GM13976 (cell line): ENCODE measurements at places on chromosomes 3 and 15.
A peak's percentile ranks its signal among the peaks of the same experiment; 100 is the strongest.

DNA sequence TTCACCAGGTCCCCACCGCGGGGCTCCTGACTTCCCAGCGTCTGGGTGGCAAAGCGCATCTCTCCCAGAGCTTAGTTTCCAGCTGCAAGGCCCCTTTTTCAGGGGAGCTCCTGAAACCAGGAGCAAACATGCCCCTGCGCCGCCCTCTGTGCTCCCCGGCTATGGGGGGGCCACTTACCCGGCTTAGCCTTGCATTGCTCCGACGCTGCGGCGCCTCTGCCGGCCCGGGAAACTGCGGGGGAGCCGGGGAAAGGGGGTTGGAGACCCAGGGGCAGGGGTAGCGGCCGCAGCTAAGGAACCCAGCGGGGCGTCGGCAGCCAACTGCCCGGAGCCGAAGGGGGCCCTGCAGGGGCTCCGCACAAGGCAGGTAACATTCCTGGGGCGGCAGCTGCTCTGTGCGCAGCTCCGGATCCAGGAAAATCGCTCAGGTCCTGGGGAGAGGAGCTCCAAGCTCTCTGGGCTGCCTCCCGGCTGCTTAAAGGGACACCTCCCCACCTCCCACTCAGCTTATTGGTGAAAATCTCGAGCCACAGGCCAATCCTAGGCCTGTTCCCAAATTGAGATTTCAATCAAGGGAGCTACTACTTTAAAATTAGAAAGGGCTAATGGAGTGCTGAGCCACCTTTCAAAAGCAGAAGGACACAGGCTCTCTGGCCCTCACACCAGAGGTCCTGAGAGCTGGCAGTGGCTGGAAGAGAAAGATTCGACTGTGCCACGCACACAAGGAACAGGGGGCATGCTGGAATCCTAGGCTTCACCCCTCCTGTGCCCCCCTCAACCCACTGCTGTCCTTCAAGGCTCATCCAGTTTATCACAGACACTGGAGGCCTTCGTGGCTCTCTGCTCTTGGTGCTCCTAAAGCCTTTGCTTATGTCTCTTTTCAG, 42.7 kb upstream of the PRICKLE2 start:
- DNase-seq: no peak

DNA sequence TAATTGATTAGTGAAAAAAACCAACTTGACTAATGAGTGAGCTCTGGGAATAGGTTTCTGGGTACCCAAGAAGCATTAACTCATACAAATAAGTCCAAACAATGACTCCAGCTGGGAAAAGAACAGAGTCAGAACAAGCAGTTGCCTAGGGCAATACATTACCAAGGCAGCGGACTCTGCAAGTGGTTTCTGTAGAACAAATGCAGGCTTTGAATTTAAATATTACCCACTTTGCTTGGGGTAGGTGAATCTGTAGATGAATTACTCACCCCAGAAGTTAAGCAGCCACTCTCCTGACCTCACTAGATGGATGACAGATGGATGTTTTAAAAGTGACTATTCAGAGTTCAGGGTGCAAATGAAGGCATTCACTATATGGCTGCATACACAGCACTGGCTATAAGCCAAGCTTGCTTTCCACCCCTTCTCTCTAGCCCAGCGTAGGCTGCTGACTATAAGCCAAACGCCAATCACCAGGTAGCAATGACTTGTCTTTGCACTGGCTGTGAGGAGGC, 73.1 kb upstream of the BHLHE40 start:
- DNase-seq: no peak

GRCh38 chr15:62142736-62143135, 22.3 kb downstream of the C2CD4B start:
- DNase-seq: no peak

- no peak for DNase-seq
These were observed 97.0 kb downstream of the IGF2BP2 start for GRCh38 chr3:185727873-185728272.

DNA sequence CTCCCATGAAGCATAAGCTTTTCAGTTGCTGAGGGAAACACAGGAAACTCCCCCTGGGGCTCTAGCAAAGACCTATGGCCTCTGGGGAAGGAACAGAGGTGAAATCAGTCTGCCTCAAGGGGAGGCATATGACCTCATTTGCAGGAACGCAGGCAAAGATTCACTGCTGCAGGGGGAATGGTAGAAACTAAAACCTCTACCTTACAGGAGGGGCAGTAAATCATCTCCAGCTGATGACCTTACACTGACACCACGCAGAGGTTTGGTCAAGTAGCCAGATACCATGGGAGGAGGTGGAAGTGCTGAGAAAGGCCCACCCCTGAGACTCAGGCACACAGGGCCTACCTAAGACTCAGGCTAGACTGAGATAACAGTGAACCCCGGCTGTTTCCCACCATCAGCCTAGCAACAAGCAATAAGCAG, 81.1 kb downstream of the RAD18 start:
- peak; percentile 31 for DNase-seq

DNA sequence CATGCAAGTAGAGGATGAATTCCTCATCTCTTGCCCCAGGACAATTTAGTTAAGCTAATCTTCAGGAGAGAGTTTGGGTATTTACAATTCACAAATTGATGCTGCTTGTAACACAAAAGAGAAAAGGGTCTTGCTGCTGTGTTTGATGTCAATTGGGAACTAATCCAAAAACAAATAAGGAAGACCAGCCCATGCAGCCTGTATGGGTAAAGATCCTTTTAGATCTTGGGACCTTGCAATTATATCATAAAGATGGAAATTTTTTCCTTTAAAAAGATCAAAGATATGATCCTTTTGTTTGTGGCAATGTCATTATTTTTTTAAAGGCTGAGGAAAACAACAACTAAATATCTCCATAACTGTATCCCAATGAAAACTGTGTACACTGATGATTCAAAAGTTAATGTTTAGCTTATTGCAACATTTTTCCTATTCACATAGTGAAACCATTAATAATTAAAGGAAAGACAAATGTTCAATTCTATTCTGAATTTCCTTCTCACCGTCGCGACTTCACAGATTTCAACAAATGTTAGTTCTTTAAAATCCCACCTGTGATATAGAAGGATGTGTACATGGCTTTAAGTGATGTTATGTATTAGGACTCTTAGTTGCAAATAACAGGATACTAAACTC, 40.2 kb downstream of the TMEM212 start:
- no peak for DNase-seq

- no peak for DNase-seq
These were observed 747.7 kb upstream of the CBLB start for GRCh38 chr3:106616556-106616955.

- DNase-seq: peak; percentile 13
These were observed 308.0 kb upstream of the THRB start for GRCh38 chr3:24802614-24803013.

DNA sequence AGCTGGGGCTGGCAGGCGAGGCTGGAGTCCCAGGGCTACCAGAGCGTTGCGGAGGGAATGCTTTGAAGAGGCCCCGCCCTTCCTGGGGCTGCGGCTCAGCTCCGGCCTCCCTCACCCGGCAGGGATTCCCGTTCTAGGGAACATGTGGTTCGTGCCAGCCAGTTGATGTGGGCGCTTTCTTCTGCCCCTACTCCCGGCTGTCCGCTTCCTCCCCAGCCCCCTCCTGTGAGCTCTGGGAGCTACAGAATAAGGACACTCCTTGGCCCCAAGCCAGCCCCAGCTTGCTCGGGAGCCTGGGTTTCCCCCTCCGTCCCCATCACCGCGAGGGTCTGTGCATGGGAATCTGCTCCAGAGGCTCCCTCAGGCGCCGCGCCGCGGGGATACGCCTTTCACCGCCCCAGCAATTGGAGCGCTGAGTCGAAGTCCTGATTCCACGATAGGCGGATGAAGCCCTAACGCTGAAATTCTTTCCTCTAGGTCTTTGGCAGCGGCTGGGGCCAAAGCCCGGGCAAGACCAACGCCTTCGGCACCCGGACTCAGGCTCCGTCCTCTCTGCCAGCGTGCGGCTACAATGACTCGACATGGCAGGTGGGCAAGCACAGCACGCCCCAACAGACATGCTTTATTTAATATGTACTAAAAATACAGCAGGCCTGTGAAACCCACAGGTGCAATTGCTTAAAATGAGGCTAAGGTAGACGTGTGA, 69.5 kb downstream of the KLF15 start:
- no peak for DNase-seq

- DNase-seq: no peak
These were observed 25.5 kb upstream of the PTPRG start for GRCh38 chr3:61535826-61536225.

GRCh38 chr3:73746623-73747022, 121.9 kb upstream of the PDZRN3 start:
- DNase-seq: no peak

DNA sequence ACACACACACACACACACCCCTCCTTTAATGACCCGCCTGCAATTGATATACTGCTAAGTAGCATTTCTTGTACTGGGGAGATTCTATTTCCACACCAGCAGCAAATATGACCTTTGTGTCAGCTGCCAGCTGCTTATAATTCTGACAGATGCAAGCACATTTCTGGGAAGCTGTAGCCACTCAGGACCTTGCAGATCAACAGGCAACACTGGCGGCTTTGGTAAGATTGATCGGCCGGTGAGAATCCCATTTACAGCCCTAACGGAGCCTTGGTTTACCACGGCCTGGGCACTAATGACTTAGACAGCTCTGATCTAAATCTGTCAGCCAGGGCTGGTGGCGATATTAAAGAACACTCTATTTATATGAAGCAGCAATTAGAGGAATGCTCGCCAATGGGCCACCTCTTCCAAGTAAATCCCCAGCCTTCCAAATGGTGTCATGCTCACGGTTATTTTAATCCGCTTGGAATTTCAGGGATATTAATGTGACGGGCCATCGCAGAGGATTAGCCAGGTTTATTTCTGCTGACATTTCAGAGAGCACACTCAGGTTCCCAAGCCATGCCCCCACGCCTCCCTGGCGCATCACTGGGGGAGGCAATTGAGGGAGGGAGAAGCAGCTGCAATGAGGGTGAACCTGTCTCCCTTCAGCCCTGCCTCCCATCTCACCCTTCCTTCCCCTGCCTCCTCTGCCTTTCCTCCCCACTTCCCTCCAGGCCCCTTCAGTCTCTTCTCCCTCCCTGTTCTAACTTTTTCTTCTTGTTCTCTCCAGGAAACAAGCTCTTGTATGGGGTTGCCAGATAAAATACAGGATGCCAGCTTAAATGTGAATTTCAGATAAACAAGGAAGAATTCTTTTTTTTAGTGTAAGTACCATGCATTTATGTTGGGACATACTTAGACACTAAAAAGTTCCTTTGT, 287.0 kb downstream of the TLE3 start:
- DNase-seq: no peak

DNA sequence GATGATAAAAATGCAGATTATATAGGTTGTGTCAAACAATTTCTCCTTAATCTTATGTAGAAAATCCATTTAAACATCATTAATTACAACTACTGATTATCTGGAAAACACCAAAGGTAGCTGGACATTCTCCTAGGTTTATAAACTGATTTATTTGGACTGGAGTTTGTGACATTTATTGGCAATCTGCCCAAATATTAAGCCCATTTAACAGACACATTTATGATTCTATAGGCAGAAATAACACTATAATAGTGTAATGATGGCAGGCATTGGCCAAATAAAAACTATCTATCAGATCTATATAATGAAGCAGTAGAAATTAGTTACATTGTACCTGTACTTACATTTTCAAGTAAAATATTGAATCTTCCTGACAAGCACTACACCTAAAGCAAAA, 117.8 kb downstream of the TFDP2 start:
- no peak for DNase-seq
